Left lung (tissue), 14 donors: ENCODE measurements at places on chromosomes 6 and 20. TPM values are rescaled to one million over a fixed set of nuclear protein-coding genes. Genes with fewer than 3 reads are reported as not detected.

Gene ADGB
- total RNA-seq, result not detected

Gene PSORS1C2
- not detected for total RNA-seq

Gene DSTN
- total RNA-seq, result 551 TPM

- H3K27me3 ChIP-seq, result no peaks in the 10 kb centered on the region
- H3K36me3 ChIP-seq, result no peaks in the 10 kb centered on the region
- no peak overlapping the region for H3K4me3 ChIP-seq
- no peaks in the 10 kb centered on the region for H3K4me1 ChIP-seq
Measured at GRCh38 chr6:142246960-142247359, 54.8 kb upstream of the ADGRG6 start.

- H3K27ac ChIP-seq, result no peak overlapping the region
- H3K36me3 ChIP-seq, result no peaks in the 10 kb centered on the region
- H3K4me3 ChIP-seq, result no peak overlapping the region
- H3K27me3 ChIP-seq, result peaks cover 4% of the 10 kb centered on the region
Measured at GRCh38 chr6:170010665-170011203, 259.3 kb downstream of the ERMARD start.

Gene CTAGE9
- total RNA-seq, result not detected

Gene SLC13A3
- 2.4 TPM for total RNA-seq

Gene AIG1
- total RNA-seq, result 40.4 TPM

- H3K4me3 ChIP-seq, result no peak overlapping the region
- no peaks in the 10 kb centered on the region for H3K36me3 ChIP-seq
- no peak for DNase-seq
- H3K4me1 ChIP-seq, result peaks cover 74% of the 10 kb centered on the region
- H3K27ac ChIP-seq, result no peak overlapping the region
Measured at GRCh38 chr6:41732149-41732548, 3.3 kb downstream of the TFEB start.

Gene ULBP2
- 2.2 TPM for total RNA-seq

- peak overlapping the region; percentile 63 for H3K4me3 ChIP-seq
- DNase-seq, result peak; percentile 61
- H3K27ac ChIP-seq, result peak overlapping the region; percentile 97
Measured at GRCh38 chr6:163415620-163416556, 1.4 kb downstream of the QKI start.

Gene ENPP1
- total RNA-seq, result 2.0 TPM

Gene ZC2HC1B
- total RNA-seq, result not detected

Gene ADGRF4
- total RNA-seq, result 0.55 TPM

Gene CLDN20
- total RNA-seq, result not detected
